ENCODE measurements at places on chromosomes 2 and 18.

DNA sequence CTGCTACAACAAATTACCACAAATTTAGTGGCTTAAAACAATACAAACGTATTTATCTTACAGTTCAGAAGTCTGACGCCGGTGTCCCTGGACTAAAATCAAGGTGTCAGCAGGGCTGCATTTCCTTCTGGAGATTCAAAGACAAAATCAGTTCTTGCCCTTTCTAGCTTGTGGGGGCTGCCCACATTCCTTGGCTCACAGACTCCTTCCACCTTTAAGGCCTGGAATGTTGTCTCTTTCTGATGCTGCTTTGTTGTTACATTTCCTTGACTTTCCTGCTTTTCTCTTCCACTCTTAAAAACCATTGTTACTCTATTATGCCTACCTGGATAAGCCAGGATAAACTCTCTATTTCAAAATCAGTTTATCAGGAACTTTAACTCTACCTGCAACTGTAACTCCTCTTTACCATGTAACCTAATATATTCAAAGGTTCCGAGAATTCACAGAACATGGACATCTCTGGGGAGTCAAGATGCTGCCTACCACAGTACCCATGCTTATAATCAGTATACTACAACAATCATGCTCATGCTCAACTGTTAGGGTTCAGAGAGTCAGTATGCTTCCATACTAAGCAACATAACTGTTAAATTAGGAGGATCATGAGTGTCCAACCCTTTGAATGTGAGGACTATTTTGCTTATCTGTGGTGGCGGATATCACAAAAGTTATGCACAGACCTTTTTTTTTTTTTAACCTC lies 27.4 kb downstream of the YES1 start:
- no peak for DNase-seq

DNA sequence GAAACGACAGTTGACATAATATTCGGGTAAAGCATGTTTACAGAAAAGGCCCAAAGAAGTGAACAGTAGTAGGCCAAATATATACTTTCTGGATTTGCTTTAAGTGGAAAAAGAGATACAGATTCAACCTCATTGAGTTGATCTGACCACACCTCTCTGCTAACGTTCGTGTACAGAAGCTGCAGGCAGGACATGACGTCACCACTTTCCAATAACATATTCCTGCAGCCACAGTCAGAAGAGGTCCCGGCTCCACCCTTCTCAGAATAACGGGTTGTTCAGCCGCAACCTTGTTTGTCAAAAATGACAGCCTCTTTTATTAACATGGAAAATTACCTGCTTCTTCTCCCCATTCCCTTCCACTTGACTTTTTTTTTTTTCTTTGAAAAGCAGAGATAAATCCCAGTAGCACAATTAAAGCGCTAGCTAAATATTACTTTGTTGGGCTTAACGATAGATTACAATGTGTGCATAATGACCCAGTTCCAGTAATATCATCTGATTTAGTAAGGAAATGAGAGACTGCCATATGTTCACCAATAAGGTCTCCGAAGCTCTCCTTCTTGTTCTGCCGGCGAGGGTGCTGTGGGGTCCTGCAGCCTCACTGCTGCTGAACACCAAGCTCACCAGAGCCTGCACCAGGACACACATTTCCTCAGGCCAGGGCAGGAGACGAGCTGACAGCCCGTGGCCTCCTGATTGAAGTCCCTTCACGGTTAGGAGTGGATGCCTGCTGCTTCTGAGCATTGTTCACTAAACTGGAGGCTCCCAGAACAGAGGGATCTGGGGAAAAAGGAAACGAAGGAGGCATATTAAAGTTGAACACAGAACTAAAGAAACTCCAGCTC lies 451.0 kb upstream of the SALL3 start:
- DNase-seq, result no peak

- DNase-seq, result no peak
Measured at GRCh38 chr18:29161429-29161828, 984.5 kb upstream of the CDH2 start.

DNA sequence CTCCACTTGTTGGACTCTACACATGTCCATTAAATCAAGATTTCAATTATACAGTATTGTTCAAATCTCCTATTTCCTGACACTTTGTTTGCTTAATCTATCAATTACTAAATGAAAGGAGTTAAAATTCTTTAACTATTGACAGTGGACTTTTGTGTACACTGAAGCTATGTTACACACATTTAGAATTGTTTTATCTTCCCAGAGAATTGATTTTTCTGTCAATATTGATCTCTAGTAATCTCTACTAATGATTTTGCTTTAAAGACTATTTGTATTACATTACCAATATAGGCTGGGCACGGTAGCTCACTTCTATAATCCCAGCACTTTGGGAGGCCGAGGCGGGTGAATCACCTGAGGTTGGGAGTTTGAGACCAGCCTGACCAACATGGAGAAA lies 215.7 kb downstream of the WDPCP start:
- DNase-seq, result no peak

DNA sequence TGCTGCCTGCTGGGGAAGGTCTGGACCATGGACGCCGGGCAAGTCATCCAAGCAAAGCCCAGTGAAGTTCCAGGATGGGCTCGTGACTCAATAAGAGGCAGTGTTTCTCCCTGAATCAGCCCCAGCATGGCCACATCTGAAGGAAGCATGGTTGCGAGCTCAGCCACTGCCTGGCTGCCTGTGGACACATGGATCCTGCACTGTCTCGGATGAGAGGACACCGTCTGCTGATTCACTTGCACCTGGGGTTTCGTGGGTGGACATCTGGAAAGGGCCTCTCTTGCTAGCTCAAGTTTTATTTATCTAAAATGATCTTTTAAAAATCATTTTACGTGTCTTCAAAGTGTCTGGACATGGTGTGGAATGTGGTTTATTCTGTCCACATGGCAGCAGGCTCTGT lies 224.8 kb upstream of the FN1 start:
- no peak for DNase-seq

- DNase-seq, result no peak
Measured at GRCh38 chr2:210895132-210895531, 338.7 kb downstream of the CPS1 start.
